ENCODE measurements at places on chromosomes 4 and X. TPM values are rescaled to one million over a fixed set of nuclear protein-coding genes. Genes with fewer than 3 reads are reported as not detected.

DNA sequence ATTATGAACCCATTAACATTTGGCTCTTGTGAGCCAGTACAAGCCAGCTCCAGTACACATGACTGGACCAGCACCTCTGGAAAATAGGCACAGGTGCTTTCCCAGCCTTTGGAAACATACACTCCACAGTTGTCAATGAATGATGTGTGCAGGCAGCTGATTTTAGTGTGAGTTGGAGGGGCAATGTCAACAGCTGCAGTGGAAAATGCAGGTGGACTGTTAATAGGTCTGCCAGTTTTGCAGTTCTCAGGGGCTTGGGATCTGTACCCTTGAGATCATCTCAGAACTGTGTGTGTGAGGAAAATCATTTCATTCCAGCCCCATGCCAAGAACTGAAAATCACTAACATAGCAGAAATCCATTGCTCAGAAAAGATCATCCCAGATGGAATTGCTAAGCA lies 81.7 kb upstream of the CHRDL1 start:
- H3K4me3 ChIP-seq = no peak overlapping the region
- no peak for DNase-seq
- H3K36me3 ChIP-seq = no peaks in the 10 kb centered on the region
- H3K27ac ChIP-seq = no peak overlapping the region

OTUD6A gene
- total RNA-seq = not detected

- H3K4me1 ChIP-seq = no peaks in the 10 kb centered on the region
- no peaks in the 10 kb centered on the region for H3K27me3 ChIP-seq
- no peak for DNase-seq
- no peak overlapping the region for H3K27ac ChIP-seq
- no peaks in the 10 kb centered on the region for H3K36me3 ChIP-seq
- no peak overlapping the region for H3K4me3 ChIP-seq
These were observed 169.2 kb upstream of the AMOT start for GRCh38 chrX:113009837-113010236.

RHOXF1 gene
- total RNA-seq = not detected

- no peak for DNase-seq
- no peak overlapping the region for H3K27ac ChIP-seq
- no peak overlapping the region for H3K4me3 ChIP-seq
- no peaks in the 10 kb centered on the region for H3K4me1 ChIP-seq
- no peaks in the 10 kb centered on the region for H3K36me3 ChIP-seq
These were observed 148.7 kb upstream of the MAD2L1 start for GRCh38 chr4:120215350-120215749.

DNA sequence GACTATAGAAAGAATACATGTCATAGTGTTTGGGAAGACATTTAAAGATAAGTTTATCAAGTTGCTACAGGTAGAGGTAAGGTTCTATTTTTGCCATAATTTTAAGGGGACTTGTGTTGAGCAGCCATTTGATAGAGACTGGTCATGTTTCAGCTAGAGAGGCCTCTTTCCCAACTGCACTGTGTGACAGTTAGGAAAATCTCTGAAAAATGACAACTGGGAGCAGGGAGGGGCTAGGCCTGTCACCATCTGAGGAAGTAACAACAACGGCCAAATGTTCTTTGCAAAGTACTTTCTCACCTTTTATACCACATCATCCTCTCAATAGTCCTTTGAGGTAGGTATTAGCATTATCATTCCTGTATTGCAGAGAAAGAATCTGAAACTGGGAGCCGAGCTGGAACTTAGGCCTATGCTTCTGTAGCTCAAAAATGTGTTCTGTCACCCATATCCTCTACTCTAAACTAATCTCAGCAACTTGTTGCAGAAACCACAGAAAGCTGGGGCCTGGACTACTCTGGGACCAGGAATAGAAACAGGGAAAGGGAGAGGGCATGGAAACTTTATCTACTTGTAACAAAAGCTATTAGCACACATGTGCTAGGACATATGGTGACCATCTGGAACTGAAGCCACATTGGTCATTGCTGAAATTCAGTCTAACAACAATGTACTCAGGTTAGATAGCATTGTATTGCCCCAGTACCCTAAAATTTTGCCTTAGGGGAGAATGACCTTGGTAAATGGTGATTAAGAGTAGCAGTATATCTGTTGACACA lies 198.9 kb downstream of the MID1IP1 start:
- no peak overlapping the region for H3K27ac ChIP-seq
- no peaks in the 10 kb centered on the region for H3K4me1 ChIP-seq
- no peak for DNase-seq
- no peaks in the 10 kb centered on the region for H3K36me3 ChIP-seq

Data from A673 (cell line).